ENCODE measurements at places on chromosomes 11 and 22.

- DNase-seq: no peak
These were observed 19.6 kb downstream of the DAGLA start for GRCh38 chr11:61699737-61700160.

GRCh38 chr11:19200410-19201201, 1.2 kb downstream of the CSRP3 start:
- peak; percentile 90 for DNase-seq

DNA sequence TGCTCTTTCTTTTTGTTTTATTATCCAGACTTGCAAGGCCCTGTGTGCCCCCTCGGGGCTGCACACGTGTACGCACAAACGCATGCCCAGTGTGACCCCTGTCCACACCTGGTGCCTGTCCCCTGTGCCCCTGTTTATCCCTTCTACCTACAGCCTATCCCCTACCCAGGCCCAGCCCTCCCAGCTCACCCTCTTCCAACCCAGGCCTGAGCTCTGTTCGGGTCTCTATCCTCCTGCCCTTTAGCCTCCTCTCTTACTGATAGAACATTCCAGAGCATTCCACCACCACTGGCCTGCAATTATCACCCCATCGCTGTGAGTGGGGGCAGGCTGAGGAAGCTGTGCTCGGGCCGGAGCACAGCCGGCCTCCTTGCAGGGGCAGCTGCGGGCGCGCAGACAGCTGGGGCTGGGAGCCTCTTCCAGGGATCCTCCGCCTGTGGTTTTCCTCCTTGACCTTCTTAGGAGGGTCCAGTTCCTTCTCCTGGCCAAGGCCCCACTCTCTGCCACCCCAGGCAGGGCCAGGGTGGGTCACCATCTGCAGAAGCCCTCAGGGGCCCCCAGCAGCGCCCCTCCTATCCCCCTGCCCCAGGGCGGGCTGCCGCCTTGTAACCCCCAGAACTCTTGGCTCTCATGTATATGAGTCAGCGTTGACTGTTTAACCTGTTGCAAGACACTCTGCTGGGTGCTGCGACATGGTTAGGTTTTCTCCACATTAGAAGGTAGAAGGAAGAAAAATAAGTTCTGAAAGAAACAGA, 41.8 kb upstream of the KCNQ1OT1 start:
- peak; percentile 67 for DNase-seq

GRCh38 chr22:28894334-28894733, 11.0 kb downstream of the ZNRF3 start:
- no peak for DNase-seq

GRCh38 chr11:76048763-76049162, 157.5 kb downstream of the WNT11 start:
- no peak for DNase-seq

GRCh38 chr11:77966338-77966737, 28.1 kb downstream of the INTS4 start:
- DNase-seq: no peak

DNA sequence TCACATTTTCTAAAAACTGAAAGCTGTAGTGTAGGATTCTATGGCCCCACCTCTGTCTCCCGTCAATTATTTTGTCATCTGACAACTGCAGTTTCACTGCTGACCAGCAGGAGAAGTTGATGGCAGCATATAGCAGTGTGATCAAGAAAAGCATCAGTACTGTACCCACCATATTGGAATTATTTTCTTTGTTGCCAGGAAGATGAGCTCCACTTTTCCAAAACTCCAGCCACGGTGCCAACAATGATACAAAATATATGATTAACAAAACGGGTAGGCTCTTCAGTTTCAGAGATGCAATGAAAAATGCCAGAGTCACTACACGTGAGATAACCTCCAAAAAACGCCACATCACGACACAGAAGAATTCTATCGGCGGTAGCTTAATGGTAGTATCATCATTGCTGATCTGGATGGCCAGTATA, 41.3 kb downstream of the XKR3 start:
- no peak for DNase-seq

DNA sequence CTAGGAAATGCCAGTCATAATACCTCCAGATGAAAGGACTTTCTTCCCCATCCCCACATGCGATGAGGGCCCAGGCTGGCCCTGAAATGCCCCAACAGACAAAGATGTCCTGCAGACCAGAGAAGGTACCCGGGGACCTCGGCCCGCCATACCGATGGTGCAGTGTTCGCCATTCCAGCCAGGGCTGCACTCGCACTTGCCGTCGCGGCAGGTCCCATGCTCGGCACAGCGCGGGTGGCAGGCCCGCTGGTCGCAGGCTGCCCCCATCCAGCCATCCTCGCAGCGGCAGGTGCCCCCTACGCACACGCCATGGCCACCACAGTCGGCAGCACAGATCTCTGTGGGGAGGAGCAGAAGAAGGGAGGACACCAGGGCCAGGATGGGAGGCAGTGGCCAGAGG, 212.1 kb upstream of the NARS2 start:
- DNase-seq: no peak

- no peak for DNase-seq
These were observed 422.4 kb downstream of the CTTN start for GRCh38 chr11:70820712-70821111.

DNA sequence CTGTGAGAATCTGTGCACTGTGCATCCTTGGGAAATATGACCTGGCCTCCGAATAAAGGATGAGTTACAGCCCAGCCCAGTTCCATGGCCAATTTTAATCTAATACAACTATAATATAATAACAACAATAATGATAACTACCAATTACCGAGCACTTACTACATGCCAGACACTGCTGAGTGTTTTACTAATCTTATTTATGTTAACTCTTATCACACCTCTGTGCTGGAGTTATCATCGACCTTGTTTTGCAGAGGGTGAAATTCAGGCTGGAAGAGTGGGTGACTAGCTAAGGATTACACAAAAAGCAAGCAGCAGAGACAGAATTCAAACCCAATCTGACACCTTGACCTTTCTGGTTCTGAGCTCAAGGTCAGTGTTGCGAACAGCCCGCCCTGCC, 83.9 kb downstream of the GALNT18 start:
- no peak for DNase-seq

DNA sequence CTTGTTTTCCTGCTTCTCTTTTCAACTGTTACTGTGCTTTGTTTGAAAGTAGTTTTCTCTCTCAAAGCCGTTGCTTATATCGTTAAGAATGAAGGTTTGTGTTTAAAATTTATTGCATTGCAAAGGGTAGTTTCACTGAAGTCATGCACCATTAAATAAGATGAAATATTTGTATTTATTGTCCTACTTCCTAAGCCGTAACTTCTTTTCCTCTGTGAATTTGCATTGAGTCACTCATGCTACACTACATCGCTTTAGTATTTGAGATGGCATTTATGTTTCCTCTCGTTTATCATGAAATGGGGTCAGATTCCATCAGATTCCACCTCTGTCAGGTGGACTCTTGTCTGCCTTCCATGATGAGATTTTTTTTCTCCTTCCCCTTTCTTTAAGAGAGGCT, 65.8 kb upstream of the RASSF10 start:
- DNase-seq: no peak

DNA sequence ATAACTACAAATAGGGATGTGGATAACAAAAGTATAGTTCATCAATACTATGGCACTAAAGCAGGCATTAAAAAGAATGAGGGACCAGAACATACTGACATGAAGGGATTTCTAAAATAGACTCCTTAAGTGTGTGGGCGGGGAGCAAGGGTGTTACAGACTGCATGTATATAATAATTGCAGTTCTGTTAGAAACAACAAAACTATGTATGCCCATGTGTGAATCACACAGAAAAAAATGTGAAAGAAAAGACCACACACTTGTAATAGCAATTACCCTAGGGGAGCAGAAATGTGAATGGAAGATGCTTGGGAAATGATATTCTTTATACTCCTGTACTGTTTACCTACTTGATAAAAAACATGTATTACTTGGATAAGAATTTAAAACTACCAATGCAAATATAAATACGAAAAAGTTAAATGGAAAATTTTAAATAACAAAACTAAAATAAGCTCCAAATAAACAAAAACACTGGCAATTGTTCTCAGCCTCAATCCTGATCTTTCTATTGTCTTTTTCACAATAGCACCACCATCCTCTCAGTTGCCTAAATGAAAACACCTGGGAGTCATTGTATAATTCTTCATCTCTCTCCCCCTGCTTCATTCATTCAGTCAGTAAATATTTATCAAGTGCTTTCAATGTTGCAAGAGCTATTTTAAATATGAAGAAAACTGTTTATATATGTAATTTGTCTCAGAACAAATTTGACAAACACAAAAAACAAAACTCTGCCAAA, 129.8 kb downstream of the FCHSD2 start:
- DNase-seq: no peak

DNA sequence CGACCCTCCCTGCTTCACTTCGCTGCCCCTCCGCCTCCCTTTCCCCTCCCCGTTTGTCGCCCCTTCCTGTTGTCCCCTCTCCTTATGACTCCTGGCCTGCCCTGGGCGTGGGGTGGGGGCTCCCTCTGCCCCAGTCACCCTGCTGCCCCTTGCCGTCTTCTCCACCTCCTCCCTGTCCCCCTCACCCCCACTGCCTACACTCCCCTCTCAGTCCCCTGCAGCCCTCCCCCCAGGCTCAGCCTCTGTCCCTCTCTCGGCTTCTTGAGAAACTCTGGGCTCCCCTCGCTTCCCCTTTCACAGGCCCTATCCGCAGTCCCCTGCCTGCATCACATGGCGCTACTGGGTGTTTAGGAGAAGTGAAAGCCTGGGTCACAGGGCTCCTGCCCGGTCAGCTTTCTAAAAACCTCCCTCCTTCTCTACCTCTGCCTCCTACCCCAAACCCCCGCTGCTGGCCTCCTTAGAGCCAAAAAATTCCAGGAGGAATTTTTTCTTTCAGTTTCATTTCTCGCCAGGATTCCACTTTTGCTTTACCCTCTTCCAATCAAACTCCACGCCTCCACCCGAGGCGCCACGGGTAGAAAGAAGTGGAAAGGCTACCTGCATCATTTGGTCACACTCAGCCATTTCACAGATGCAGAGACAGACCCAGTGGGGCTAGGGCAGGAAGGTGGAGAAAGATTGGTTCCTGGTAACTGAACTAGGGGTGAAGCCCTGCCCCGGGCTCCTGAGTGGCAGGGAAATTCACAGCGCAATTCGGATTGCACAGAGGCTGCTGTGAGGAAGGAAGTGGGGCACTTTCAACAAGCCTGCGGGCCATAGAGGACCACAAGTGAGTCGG, at the start of gene SLC15A3:
Gene SLC15A3, minus strand, starts transcription at position 273 of the 838 bp plus-strand sequence. CDS start 625 bp downstream, outside the sequence.
- DNase-seq: peak; percentile 57

GRCh38 chr11:75323609-75324008, 27.9 kb downstream of the ARRB1 start:
- no peak for DNase-seq

- DNase-seq: no peak
These were observed 157.1 kb downstream of the DYNC2H1 start for GRCh38 chr11:103266167-103266831.

GRCh38 chr22:30782613-30783012, 87.9 kb downstream of the OSBP2 start:
- DNase-seq: no peak

- no peak for DNase-seq
These were observed 266.7 kb downstream of the TMEM135 start for GRCh38 chr11:87304412-87304811.

- DNase-seq: no peak
These were observed 245.8 kb downstream of the ETS1 start for GRCh38 chr11:128341280-128342248.

DNA sequence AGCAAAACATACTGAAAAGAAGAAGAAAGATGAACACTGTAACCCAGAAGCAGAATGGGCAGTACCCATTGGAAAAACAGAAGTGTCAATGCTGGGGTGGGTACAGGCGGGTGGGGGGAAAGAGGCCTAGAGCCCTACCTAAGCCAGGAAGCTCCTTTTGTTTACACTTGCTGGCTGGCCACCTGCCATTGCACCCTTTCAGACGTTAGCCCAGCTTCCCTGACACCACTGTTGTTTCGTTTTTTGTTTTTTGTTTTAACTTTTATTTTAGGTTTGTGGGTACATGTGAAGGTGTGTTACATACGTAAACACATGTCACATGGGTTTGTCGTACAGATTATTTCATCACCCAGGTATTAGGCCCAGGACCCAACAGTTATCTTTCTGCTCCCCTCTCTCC, 55.4 kb downstream of the PLEKHA7 start:
- no peak for DNase-seq

GRCh38 chr11:79062814-79063762, 377.7 kb downstream of the TENM4 start:
- peak; percentile 48 for DNase-seq

GRCh38 chr11:2298795-2299761, 2.6 kb downstream of the C11orf21 start:
- no peak for DNase-seq

- peak; percentile 45 for DNase-seq
These were observed 1.4 kb upstream of the TCN2 start for GRCh38 chr22:30605449-30606110.

- peak; percentile 71 for DNase-seq
These were observed 38.5 kb upstream of the CYP2D6 start for GRCh38 chr22:42169055-42169469.

- no peak for DNase-seq
These were observed 72.8 kb downstream of the SCUBE1 start for GRCh38 chr22:43270314-43270908.

GRCh38 chr11:62122076-62122475, 1.7 kb upstream of the INCENP start:
- no peak for DNase-seq

DNA sequence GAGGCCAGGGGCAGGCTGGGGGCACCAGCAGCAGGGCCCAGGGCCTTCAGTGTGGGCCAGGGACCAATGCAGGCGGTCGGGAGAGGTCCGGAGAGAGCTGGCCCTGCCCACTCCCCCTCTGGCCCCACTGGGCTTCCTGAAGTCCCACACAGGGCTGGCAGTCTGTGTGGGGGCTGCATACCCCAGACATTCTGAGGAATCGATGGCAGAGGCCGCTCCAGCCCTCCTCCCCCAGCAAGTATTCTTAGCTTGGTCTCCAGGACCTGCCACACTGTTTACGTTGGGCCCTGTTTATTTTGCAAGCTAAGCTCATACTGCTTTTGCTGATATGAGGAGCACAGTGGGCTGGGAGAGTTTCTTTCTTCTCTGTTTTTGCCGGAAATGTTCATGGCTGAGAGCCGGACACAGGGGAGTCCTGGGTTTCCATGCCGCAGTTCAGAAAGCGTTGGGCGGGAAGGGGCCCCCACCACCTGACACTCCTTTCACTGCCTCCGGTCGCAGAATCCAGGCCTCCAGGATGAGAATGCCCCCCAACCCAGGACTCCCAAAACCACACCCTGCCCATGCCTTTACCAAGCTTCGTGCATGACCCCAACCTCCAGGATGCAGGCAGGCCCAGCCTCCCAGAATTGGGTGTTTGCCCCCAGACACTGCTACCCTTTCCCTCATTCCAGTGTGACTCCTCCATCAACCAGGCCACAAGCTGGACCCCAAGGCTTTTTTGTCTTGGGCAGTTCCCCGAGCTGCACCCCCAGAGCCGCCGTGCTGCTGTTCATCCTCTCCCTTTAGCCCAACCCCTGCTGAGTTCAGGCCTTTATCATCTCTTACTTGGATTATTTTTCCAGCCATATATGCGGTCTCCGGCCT, 81.8 kb upstream of the KCNQ1OT1 start:
- no peak for DNase-seq

- peak; percentile 7 for DNase-seq
These were observed 971 bp downstream of the TUBGCP6 start for GRCh38 chr22:50243685-50244419.

- DNase-seq: no peak
These were observed 773 bp downstream of the MIAT start for GRCh38 chr22:26658161-26658560.

Measured in fibroblast of the aortic adventitia (primary cell).